Stimulated activated CD8-positive, alpha-beta memory T cell treated with anti-CD3 and anti-CD28 coated beads, Interleukin-15, amount 100 ng/mL, for 1 hour (primary cell): ENCODE measurements at places on chromosomes 3 and 15.

DNA sequence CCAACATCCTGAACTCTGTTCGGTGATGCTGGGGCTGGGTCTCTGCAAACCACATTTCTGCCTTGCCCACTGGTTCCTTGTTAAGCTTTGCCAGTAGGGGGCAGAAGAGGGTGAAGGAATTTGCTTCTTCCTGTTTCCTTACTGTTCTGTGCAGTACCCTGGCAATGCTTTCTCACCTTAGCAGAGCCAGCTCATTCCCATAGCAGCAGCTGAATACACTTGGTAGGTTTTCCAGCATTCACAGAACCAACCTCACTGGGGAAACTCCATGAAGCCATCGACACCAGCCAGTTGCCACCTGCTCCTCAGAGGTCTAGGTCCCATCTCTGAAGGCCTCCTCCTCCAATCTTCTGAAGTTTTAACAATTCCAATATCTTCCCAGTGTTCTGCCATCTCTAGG lies 308.4 kb downstream of the PDCD6IP start:
- no peak for DNase-seq

DNA sequence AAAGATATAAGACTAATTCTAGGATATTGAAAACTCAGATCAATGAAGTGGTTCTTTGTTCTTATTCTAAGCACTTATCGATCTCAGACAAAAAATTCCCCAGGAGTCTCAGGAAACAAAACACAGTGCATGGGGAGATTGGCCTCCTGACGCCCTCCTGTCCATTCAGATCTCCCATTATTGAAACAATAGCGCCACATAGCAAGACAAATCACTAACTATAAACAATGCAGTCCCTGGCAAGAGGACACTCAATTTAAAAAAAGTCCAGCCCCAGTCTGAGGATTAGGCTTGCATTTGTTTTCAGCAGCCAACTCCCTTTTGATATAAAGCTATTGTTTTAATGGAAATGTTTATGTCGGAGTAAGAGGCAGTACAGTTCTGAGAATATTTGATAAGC lies 528.2 kb downstream of the GABRG3 start:
- no peak for DNase-seq

GRCh38 chr3:196641333-196642054 lies 2.0 kb downstream of the NRROS start:
- no peak for DNase-seq

GRCh38 chr15:39363761-39364586 lies 216.9 kb upstream of the THBS1 start:
- DNase-seq: no peak

GRCh38 chr3:126450744-126451143 lies 24.9 kb downstream of the ZXDC start:
- DNase-seq: no peak

GRCh38 chr15:59963322-59963721 lies 40.8 kb upstream of the FOXB1 start:
- no peak for DNase-seq

DNA sequence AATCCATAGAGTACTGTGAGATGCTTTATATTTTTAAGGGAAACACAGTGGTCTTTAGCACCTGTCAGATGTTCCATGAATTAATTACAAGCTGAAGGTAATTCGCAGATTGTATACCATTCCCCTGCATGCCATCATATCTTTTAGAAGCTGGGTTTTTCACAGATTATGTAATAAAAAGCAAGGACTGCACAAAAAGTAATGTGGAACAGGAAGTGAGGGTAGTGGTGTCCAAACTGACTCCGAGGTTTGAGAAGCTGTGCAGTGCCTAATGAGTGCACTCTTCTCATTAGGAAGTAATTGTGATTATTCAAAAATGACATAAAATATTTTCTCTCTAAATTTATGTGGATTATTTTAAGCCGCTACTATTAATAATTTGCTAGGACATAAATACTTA lies 123.2 kb downstream of the GOLIM4 start:
- no peak for DNase-seq

- no peak for DNase-seq
Observed at GRCh38 chr3:184230081-184230602, 757 bp downstream of the VWA5B2 start.

- no peak for DNase-seq
Observed at GRCh38 chr3:14630404-14631100, 21.0 kb upstream of the CCDC174 start.

- DNase-seq: no peak
Observed at GRCh38 chr15:36499412-36500389, 79.7 kb upstream of the CDIN1 start.

GRCh38 chr15:74906450-74907162 lies at the start of gene FAM219B:
Gene FAM219B (minus strand): TSS chr15:74906851. CDS start chr15:74906800, 51 bp downstream.
- DNase-seq: peak; percentile 56

GRCh38 chr3:183022936-183023516 lies 42.7 kb upstream of the DCUN1D1 start:
- no peak for DNase-seq

DNA sequence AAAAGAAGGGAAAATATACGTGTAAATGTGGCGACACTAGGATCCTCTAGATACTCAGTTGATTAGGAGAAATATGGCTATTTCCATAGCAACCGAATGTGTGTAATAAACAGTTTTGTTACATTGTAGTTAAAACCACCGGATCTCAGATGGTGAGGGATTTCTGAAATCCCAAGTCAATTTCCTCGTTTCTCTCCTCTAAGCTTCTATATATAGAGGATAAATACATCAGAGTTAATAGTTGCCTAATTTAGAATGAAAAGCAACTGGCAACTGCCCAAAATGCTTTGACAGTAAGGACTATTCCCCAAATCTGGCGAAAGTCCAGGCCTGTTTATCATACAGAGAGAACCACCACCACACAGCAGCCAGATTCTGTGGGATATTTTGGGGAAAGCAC lies 112.6 kb downstream of the GABRB3 start:
- no peak for DNase-seq

DNA sequence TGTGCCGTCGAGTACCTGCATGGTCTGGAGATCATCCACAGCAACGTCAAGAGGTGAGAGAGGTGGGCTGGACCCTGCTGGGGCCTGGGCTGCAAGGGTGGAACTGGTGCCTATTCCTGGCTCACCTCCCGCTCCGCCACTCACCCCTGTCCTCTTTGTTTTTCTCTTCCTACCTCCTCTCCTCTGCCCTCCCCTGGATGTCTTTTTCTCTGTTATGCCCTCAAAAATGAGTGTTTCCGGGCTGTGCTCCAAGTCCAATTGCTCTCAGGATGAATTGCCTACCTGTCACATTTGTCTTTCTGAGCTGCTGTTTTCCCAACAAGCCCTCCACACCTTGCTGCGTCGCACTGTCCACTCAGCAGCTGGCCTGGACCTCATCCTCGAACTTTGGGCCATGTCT lies 28.5 kb upstream of the TATDN2 start:
- no peak for DNase-seq

DNA sequence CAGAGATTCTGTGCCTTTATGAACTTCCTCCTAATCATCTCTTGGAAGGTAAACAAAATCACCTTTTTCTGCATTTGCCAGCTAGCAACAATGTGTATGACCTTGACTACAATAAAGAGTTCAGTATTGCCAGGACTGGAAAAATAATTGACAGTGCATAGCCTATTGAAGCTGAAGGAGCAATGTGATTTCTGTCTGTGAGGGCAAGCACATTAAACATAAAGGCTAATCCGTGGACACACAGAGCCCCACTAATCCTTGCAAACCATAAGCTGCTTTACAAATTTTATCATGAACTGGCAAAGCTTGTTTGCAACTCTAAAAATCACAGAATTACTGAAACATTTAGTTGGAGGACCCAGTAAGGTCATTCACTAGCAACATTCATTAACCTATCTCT lies 563.8 kb downstream of the PYDC2 start:
- no peak for DNase-seq

DNA sequence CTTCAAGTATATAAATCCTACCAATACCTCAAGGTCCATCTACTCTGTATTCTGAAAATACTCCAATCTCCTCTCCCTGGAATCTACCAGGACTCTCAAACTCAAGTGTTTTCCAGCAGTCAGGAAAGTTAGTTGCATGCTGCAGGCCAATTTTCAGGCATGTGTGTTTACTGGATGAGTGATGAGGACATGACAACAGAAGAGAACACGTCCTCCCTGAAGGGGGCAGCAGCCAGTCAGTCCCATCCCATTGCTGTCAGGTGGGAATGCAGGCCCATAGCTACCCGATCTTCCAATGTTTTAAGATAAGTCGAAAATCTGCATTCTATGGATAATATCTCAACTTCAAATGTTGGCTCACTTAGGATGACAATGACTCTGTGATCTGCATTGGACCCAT lies 496.2 kb downstream of the FHIT start:
- DNase-seq: no peak

DNA sequence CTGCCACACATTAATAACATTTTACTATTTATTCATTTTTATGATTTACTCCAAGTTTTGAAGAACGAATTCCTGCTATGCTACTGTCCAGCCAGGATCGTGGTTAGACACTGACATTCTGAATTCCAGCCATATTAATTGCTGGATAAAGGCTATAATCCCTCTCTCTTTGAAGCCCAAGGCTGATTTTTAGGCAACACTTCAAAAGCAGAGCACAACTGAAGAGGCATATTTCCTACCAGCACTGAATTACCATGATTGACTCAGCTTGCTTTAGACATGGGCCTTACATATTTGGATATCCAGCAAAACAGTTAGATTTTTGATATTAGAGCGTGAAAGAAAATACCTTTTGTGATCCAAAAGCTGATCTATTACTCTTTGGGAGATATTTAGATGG lies 205.0 kb downstream of the ZIC1 start:
- DNase-seq: no peak

DNA sequence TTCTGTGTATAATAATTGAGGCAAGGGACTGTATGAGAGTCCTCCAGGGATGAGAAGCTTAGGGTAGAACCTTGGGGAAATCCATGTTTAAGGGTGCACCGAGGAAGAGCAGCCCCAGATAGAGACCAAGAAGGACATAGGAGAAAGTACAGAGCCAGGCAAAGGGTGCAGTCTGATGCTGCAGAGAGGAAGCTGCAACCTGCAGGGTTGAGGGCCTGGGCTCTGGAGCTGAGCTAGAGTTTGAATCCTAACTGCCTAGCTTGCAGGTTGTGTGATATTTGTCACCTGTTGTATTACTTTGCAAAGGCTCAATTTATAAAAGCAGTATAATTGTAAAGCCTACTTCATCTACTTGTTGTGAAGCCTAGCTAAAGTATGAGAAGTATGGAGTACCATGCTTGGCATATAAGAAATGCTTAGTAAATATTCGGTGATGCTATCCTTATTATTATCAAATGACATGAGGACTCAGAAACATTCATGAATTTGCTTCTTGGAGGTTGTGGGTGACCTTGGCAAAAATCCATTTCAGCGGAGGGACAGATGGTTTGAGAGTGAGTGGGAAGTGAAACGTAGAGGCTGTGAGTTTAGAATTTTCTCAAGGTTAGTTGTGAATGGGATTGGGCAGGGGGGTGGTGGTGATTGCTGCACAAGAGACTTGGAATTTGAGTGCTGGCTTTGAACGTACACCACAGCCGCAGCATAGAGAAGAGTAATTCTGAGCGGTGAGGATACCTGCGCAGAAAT lies 43.8 kb downstream of the PLCL2 start:
- no peak for DNase-seq
